ENCODE measurements at places on chromosomes 5 and 9.

DNA sequence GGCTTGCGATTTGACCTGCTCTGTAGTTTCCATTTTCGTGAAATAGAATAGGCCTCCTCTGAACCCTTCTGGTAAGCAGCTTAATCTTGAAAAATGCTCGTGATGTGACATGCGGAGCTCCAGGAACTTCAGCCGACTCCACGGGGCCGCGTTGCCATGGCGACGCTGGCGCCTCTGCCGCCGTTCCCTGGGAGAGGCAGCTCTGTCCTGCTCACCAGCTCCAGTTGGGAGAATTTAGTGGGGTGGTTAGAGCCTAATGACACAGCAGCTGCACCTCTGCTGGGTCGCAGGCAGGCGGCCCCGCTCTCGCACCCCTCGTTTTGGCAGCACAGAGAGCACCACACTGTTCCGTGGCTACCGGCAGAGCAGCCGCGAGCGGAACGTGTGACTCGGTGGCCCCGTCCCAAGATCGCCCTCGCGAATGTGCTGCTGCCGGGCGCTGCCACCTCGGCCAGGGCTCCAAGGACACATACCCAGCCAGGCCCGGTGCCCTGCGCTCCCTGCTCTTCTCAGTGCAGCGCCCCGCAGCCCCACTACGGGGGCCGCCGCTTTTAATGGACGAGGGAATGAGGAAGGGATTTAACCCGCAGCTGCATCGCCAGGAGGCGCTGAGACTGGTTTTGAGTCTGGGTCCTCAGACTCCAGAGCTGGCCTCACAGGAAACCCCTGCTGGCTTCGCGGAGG, 131.2 kb upstream of the LMX1B start:
- DNase-seq: peak; percentile 41

- DNase-seq: no peak
Observed at GRCh38 chr5:28729067-28729466, 1690.7 kb upstream of the CDH9 start.

DNA sequence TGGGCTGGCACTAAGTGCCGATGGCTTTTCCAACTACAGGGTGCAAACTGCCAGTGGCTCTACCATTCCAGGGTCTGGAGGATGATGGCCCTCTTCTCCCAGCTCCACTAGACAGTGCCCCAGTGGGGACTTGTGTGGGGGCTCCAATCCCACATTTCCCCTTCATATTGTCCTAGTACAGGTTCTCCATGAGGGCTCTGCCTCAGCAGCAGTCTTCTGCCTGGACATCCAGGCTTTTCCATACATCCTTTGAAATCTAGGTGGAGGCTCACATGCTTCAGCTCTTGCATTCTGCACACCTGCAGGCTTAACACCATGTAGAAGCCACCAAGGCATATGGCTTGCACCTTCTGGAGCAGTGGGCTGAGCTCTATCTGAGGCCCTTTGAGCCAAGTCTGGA, 70.3 kb downstream of the TSSK1B start:
- no peak for DNase-seq

DNA sequence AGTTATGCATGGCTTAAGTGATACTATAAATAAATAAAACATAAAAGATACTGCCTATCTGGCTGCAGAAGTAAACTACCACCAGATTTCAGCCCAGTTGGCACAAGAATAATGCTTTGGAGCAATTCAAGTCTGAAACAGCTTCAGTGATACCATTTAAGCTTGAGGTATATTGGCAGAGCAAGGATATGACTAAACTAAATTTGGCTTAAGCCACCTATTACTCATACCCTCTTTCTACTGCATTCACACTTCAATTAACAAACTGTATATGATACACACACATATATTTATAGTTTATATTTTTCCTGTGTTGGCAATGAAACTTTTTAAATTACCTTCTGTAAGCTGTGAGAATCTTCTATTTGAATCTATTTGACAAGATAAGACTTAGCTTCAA, 431.9 kb downstream of the ANXA1 start:
- no peak for DNase-seq

DNA sequence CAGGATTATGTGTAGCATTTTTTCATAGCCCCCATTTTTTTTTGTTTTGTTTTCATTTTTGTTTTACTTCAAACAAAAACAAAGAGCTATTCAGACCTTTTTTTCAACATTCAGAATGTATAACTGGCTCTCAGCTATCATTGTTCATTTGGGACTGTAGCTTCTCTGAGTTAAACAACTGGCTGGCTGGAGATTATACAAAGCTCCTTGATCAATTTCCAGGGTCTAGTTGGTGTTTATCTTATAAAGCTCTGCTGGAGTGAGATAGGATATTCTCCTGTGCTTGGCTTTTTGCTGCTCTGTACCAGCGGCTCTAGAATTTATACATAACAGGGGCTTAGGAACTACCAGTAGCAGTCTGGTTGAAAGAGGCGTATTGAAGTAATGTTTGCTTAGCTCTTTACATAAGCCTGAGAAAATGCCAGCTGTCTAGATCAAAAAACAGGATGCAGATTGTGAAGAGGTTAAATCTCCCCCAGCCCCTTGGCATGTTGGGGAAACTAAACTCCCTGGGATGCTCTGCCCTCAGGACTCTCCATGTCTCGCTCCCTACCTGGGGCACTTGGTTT, 15.2 kb downstream of the GARNL3 start:
- no peak for DNase-seq

GRCh38 chr5:33068786-33069185, 357.7 kb downstream of the NPR3 start:
- no peak for DNase-seq

GRCh38 chr5:8288334-8288733, 419.4 kb downstream of the MTRR start:
- DNase-seq: no peak

GRCh38 chr5:101429241-101429640, 526.2 kb upstream of the ST8SIA4 start:
- peak; percentile 30 for DNase-seq

- DNase-seq: peak; percentile 56
Observed at GRCh38 chr9:97398999-97399758, 12.7 kb upstream of the TDRD7 start.

DNA sequence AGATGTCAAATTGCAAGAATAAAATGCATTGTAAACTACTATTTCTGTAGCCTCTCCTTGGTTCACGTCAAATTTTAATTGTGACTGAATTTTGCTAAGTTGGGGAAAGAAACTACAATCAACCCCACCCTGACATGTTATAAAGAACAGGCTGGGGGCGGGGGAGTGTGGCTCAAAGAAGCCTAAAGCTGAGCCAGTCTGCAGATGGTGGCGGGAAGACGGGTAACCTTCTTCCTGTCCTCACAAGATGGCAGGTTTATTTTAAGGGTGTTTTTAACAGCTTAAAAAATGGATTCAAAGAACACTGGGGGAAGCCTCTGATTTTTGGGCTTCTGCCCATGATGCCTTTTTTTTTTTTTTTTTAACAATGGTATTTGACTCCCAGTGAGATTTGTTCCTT, 68.5 kb upstream of the MELK start:
- no peak for DNase-seq

DNA sequence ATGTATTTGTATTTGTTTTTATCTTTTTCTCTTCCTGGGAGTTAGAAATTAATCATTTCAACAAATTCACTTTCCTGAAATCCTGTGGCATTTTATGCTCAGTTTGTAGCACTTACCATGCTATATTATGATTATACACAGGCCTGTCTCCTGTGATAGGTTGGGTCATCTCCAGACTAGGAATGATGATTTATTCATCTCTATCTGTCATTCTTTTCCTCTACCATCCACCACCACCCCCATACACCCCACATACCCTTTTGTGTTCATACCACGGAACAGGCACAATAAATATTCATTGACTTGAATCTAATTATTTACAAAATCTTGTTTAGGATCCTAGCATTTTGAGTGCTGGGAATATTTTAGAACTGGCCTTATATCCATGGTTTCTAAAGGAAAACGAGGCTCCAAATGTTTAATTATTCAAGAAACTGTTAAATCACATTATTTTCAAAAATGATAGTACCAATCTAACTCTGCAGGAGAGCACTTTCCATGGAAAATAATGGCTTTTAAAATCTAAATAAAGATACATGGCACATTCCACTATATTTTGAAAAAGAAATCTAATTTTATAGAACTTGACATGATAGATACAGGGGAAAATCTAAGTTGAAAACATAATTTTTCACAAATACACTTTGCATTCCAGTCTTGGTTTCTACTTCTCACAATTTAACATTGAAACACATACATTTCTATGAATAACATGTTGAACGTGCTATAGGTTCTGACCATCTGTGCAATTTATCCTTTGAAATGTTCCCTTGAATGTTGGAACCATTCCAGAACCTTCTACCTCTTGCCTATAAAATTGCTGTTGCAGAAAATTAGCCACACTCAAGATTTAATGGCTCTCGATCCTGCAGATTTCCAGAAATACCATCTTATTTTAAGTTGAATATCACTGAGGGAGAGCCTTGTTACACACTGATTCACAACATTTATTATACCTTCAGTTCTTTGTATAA, 89.3 kb downstream of the STARD4 start:
- no peak for DNase-seq

- no peak for DNase-seq
Observed at GRCh38 chr9:131701789-131702337, 38.0 kb downstream of the RAPGEF1 start.

DNA sequence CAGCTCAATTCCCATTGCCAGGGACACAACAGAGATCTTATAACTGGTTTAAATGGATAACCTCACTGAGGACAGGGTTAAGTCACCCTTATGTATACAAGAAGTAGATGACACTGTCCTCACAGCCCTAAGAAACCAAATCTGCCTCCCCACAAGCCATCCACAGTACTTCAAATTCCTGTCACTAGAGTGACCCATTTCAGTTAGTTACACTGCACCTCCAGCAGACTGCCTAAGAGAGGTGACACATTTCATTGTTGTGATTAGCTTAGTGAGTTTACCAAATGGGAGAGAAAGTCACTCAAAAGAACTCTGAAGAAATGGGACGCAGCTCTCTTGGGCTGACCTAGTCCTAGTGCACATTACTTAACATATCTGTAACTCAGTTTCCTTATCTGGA, 53.6 kb upstream of the HTR1A start:
- DNase-seq: no peak

DNA sequence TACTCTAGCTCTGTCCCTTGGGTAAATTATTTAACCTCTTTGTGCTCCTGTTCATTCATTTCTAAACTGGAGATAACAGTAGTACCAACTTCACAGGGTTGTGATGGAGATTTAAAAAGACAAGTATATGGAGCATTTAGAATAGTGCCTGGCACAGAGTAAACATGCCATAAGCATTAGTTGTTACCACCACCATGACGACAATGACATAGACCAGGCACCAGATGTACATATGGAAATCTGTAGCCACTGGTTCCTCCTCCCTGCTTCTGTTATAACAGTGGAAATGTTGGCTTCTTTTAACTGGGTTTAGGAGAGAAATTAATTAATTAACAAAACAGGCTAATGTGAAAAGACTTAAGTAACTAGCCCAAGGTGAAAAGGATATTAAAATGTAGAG, 217.5 kb downstream of the DENND1A start:
- DNase-seq: no peak

Data from LHCN-M2 (cell line).